ENCODE measurements at places on chromosomes 7 and 10.

DNA sequence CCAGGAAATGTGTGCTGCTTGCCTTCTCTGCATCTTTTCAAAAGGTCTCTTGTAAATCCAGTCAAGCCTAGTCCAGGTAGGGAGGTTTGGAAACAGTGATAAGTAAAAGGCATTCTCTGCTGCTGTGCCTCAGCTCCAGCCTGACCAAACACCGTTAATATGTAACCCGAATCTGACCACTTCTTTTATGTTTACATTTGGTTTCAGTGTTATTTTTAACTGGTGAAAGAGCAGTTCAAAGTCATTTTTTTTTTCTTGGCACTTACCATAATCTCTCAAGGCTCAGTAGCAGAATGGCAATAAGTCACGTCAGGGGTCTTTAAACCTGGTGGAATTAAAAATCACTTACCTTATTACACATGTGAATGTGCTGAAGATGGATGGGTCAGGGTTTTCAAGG is 216.8 kb downstream of the PTEN start:
- no peak for DNase-seq

- peak; percentile 76 for DNase-seq
Observed at GRCh38 chr10:63720072-63720537, 198.9 kb downstream of the REEP3 start.

DNA sequence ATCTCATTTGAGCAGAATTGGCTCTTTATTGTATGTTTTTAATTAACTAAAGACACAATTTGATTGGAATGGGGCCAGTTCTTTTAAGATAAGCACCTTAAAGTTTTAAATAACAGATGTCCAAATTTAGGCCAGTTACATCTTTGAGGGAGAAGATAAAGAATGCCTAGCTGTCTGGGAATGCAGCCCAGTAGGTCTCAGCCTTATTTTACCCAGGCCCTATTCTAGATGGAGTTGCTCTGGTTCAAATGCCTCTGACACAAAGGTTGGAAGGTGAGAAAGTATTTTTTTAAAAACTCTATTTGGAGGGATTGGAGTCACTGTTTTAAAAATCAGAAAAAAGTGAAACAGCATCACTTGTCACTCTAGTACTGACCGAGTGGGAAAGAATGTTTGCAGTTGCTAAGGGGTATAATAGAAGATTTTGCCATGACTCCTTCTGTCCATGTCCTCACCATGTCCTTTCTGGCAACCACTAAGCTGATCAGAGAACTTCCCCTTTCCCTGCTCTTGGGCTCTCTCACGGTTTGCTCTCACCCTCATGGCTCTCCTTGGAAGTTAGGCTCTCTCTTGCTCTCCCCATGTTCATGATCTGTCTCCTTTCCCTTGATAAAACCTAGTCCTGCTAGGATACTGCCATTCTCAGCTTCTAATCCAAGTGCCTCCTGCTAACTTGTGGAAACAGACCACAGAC is 238.2 kb upstream of the AGK start:
- no peak for DNase-seq

GRCh38 chr10:129719889-129720590 is 244.0 kb downstream of the EBF3 start:
- no peak for DNase-seq
